CD8-positive, alpha-beta T cell (primary cell): ENCODE measurements at places on chromosomes 16 and 17.

GRCh38 chr17:48622857-48623256 lies 3.3 kb downstream of the HOXB9 start:
- no peak for DNase-seq

DNA sequence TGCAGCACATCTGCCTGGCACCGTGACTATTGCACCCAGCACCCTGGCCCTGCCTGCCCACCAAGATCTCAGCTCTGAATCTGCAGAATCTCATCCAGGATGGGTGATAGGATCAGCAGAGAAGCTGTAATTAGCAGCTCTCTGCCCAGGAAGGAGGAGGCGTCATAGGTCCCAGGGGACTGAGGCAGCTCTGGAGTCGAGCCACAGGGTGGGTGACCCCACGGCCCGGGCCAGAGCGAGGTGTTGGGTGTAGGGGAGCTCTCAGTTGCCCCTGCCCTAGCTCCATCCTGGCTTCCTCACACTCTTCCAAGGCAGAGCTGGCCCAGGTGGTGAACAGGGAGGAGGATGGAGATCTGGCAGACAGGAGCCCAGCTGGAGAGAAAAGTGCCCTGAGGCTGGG lies 18.2 kb upstream of the FAM83G start:
- DNase-seq: no peak

GRCh38 chr17:7477392-7478275 lies 1.8 kb downstream of the ZBTB4 start:
- DNase-seq: peak; percentile 54

- peak; percentile 57 for DNase-seq
These were observed 4.0 kb upstream of the MEAK7 start for GRCh38 chr16:84508502-84508901.

- peak; percentile 81 for DNase-seq
These were observed at the start of gene DHX58 for GRCh38 chr17:42112552-42113176. DHX58 (minus strand) TSS chr17:42112714; CDS start chr17:42111892, 822 bp downstream.

GRCh38 chr17:20273741-20274500 lies 193.4 kb downstream of the LGALS9B start:
- no peak for DNase-seq

- DNase-seq: no peak
These were observed 78.0 kb downstream of the MGAT5B start for GRCh38 chr17:76946111-76946771.

DNA sequence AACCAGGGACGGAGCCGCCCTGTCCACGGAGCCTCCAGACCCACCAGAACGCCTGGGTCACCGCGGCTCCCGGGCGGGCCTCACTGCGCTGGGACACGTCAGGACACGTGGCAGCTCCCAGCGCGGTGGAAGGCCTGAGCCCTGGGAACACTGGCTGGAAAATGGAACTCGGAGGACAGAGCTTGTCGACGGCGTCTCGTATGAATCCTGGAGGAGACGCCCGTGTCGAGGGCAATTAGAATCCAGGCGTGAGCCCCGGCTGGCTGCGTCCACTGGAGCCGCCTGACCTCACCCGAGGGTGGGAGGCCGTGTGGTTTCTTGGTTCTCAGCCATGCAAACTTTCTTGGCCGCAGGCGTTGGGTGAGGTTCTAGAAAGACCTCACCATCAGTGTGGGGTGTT lies 173.9 kb downstream of the LAT start:
- no peak for DNase-seq

DNA sequence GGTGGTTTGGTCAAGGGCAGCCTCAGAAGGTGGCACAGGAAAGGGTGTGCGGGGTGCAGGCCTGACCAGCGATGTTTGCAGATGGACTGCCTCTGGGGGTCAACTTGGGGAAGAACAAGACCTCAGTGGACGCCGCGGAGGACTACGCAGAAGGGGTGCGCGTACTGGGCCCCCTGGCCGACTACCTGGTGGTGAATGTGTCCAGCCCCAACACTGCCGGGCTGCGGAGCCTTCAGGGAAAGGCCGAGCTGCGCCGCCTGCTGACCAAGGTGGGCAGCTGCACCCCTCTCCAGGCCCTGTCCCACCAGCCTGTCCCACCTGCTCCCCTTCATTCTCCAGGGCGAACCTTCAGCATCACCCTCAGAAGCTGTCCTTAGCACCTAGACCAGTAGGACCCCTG lies 12.5 kb downstream of the DHODH start:
- no peak for DNase-seq

DNA sequence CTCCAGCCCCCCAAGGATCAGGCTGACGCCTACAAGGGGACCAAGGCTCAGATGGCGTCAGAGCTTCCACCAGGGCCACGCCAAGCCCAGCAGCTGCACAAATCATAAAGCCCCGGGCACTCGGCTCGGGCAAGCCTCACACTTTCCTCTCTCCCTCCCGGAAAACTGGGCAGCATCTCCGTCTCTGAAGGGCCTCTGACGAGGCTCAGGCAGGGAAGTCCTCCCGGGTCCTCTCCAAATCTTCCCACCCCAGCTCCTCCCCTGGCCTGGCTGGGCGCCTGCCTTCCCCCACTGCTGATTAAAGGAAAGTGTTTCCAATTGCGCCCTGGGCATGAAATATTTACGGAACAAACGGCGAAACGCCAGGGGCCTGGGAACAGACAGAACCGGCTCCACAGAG lies 38.5 kb downstream of the PIEZO1 start:
- DNase-seq: no peak

- DNase-seq: peak; percentile 72
These were observed 24.8 kb downstream of the CCR7 start for GRCh38 chr17:40540448-40540847.

DNA sequence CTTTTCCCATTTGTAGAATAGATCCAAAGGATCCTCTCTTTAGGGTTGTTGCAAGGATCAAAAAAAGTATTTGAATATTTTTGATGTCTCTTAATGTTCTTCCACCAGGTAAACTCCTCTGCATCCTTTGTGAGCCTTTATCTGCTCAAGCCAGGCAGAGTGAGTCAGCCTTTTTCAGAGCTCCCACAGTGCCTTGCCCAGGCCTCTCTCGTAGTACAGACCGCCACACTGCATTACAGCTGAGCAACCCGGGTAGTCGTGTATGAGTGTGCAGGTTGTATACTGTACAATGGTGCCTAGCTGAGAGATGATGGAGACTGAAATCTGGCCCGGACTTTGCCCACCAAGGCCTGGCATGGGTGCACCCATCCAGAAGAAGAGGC lies 20.9 kb downstream of the RHBDL3 start:
- no peak for DNase-seq

DNA sequence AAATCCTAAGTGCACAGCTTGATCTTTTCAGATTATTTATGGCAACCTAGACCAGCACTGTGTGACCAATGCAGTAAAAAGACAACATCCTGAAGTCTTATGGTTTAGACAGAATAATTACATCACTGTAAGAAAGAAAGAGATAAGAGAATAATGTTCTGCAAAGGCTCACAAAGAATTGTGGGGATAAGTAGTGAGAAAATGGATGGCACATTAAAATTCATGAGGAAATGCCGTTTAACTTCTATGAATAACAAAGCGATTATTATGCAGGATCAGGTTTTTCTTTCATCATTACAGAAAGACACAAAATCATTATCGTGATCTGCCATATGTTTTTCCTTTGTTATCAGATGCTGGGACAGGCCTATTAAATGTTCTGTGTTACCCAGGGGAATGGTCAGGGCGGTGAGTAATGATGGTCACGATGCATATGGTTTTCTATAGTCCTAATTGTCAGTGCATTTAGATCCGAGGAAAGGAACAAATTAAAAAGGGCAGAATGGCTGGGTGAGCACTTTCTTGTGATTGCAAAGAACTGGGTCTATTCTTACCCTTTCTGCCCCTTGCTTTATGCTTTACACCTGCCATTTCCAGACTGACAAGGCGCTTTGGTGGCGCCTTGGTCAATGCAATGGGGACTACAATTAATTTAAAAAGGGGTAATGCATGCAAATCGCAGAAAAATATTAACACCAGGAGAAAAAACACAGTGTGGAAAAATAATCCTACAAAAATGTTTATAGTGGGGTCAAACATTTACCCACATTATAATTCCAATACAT lies 18.1 kb upstream of the DHX40 start:
- DNase-seq: no peak

DNA sequence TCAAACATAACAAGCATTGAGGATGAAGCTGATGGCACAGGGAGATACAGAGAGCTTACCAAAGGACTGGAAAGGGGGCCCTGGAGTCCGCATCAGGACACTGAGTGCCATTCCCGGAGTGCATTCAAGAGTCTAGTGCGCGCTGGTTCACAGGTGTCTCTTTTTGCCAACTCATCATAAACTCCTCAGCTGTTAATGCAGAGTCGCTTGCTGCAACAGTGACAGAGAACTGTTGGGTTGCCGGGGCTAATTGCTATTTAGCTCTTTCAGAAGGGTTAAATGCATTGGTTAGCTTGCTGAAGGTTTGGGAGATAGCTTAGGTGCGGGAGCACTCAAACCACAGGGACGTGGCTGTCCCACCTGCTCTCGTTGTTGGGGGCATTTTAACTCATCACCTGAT lies 1091.6 kb upstream of the EEF2KMT start:
- no peak for DNase-seq

- peak; percentile 76 for DNase-seq
These were observed 12.4 kb downstream of the ZG16B start for GRCh38 chr16:2842340-2843000.

GRCh38 chr16:268141-269053 lies 7.3 kb downstream of the RGS11 start:
- no peak for DNase-seq

- DNase-seq: no peak
These were observed 22.2 kb upstream of the RAB11FIP4 start for GRCh38 chr17:31369266-31369665.

DNA sequence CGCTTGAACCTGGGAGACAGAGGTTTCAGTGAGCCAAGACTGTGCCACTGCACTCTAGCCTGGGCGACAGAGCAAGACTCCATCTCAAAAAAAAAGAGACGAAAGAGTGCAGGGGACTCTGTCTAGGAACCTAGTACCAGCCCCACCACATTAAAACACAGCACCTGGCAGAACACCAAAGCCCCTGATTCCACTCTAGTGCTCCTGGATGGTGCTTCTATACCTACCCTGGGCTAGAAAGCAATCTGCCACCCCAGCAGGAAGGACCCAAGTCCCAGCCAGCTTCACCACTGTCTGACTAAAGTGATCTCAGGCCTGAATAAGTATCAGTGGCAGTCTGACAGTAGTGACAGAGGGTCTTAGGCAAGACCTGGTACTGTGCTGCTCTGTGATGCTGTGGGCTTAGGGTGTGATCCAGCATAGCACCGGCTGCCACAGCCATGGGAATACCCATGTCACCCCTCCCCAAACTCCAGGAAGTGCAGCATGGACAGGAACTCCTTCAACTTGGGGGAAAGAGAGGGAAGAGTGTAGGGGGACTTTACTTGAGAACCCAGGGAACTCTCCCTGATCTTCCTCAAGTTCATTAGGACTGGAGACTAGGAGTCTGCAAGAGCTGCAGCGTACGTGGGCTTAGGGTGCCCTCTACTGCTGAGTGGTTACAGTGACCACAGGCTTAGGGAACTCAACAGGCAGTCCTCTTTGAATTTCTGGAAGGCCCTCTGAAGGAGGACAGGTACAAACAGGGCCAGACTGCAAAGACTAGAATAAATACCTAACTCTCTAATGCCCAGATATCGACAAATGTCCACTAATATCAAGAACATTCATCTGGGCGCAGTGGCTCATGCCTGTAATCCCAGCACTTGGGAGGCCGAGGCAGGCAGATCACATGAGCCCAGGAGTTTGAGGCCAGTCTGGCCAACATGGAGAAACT lies 30.0 kb upstream of the RNF43 start:
- DNase-seq: peak; percentile 74

DNA sequence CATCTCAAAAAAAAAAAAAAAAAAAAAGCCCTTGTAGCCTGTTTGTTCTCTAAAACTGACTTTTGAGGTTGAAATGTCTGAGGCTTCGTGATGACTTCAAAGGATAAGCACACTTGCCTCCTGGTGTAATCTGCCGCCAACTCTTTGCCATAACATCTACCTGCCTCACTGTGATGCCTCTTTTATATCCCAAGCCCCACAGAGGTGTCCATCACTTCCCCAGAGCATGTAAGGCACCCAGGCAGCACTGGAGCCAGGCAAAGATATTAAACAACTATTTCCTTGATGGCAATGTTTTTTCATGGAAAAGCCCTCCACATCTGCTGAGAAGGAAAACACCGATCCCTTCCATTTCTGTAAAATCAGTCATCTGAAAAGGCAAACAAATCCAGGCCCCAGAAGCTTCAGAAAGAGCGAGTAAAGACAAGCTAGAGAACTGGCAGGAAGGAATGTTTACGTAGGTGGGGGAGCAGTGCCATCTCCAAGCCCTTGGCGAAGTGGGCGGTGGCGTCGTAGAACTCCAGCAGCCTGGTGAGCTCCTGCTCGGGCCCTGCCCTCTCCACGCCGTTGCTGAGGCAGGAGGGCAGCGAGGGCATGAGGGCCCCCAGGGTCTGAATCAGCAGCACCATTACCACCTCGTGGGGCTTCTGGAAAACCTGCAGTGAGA lies 28.6 kb downstream of the COG7 start:
- DNase-seq: no peak

- DNase-seq: no peak
These were observed 3.6 kb upstream of the TMEM92 start for GRCh38 chr17:50270435-50271362.

- DNase-seq: no peak
These were observed at the start of gene HNF1B for GRCh38 chr17:37744961-37745800. HNF1B (minus strand) TSS chr17:37745059; CDS start chr17:37744884, 175 bp downstream.

DNA sequence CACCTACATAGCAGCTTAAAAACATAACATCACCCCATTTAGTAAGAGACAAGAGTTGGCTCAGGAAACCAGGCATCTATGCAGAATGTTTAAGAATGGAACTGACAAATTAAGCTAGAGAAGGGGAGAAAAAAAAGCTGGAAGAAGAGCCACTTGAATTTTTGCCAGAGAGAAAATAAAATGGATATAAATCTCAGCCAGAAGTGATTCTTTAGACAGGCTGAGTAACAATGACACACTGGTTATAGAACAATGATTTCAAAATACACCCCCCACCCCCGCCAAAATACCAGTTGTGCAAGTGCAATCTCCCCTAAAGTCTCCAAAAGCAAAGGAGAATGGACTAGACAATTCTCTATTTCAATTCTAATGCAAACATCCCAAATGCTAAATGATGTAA lies 22.4 kb downstream of the LSM12 start:
- DNase-seq: no peak

- no peak for DNase-seq
These were observed 259.4 kb upstream of the IRX3 start for GRCh38 chr16:54545854-54546511.

DNA sequence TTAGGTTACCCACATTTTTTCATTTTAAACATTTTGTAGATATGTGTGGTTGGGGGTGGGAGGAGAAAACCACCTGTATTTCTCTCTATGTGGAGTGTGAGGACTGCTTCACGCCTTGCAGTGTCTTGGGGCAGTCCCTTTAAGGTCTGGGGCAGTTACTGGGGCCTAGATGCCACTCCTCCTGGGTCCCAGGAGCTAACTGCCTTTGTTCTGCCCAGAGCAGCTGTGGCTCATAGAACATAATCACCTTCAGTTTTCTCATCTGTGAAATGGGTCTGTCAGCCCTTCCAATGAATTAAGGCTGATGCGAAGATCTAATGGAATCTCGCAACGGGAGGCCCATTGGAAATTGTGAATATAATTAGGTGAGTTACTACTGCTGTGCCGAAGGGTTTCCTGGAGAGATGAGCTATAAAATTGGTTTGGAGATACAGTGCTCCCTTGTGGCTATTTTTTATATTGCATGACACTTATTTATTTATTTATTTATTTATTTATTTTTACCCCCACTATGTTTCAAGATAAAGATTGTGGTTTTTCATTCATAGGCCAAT lies 22.9 kb downstream of the DHRS7C start:
- no peak for DNase-seq

- no peak for DNase-seq
These were observed 124.0 kb downstream of the HIC1 start for GRCh38 chr17:2178798-2179501.
